H1 (cell line): ENCODE measurements at places on chromosomes 1 and 21. TPM values are rescaled to one million over a fixed set of nuclear protein-coding genes. Genes with fewer than 3 reads are reported as not detected.
A peak's percentile ranks its signal among the peaks of the same experiment; 100 is the strongest.

GRCh38 chr1:100073531-100073930 is 59.2 kb downstream of the SASS6 start:
- H3K27ac ChIP-seq, result no peak overlapping the region
- H3K4me3 ChIP-seq, result no peak overlapping the region
- H3K36me3 ChIP-seq, result peaks cover 23% of the 10 kb centered on the region
- no peaks in the 10 kb centered on the region for H3K27me3 ChIP-seq

The PLA2G4A gene
- total RNA-seq, result 1.4 and 1.8 TPM in 2 replicates

GRCh38 chr1:154749078-154749760 is 120.9 kb downstream of the KCNN3 start:
- H3K36me3 ChIP-seq, result no peaks in the 10 kb centered on the region; the same call in 1 of the 2 replicates
- H3K4me3 ChIP-seq, result no peak overlapping the region
- H3K27ac ChIP-seq, result no peak overlapping the region
- peaks cover 3% of the 10 kb centered on the region for H3K4me1 ChIP-seq
- DNase-seq, result no peak
- no peaks in the 10 kb centered on the region for H3K27me3 ChIP-seq

GRCh38 chr1:210260096-210260495 is 27.5 kb downstream of the SERTAD4 start:
- H3K36me3 ChIP-seq, result no peaks in the 10 kb centered on the region
- H3K27me3 ChIP-seq, result no peaks in the 10 kb centered on the region
- H3K4me1 ChIP-seq, result 0 out of 2 replicates have a peak, but pooled peaks cover 2% of the 10 kb centered on the region
- no peak overlapping the region for H3K27ac ChIP-seq
- no peak for DNase-seq

The C1orf141 gene
- not detected in 2 replicates for total RNA-seq

GRCh38 chr1:197394831-197395608 is 127.0 kb downstream of the CRB1 start:
- no peak overlapping the region for H3K4me3 ChIP-seq
- no peak overlapping the region for H3K27ac ChIP-seq
- H3K36me3 ChIP-seq, result no peaks in the 10 kb centered on the region
- H3K27me3 ChIP-seq, result no peaks in the 10 kb centered on the region
- H3K4me1 ChIP-seq, result no peaks in the 10 kb centered on the region
- DNase-seq, result no peak

- no peak overlapping the region for H3K4me3 ChIP-seq
- H3K4me1 ChIP-seq, result no peaks in the 10 kb centered on the region
- DNase-seq, result no peak
- no peaks in the 10 kb centered on the region for H3K27me3 ChIP-seq
These were observed 286.3 kb upstream of the SGIP1 start for GRCh38 chr1:66247415-66248208.

The IFNLR1 gene
- 9.2 and 10.1 TPM in 2 replicates for total RNA-seq

DNA sequence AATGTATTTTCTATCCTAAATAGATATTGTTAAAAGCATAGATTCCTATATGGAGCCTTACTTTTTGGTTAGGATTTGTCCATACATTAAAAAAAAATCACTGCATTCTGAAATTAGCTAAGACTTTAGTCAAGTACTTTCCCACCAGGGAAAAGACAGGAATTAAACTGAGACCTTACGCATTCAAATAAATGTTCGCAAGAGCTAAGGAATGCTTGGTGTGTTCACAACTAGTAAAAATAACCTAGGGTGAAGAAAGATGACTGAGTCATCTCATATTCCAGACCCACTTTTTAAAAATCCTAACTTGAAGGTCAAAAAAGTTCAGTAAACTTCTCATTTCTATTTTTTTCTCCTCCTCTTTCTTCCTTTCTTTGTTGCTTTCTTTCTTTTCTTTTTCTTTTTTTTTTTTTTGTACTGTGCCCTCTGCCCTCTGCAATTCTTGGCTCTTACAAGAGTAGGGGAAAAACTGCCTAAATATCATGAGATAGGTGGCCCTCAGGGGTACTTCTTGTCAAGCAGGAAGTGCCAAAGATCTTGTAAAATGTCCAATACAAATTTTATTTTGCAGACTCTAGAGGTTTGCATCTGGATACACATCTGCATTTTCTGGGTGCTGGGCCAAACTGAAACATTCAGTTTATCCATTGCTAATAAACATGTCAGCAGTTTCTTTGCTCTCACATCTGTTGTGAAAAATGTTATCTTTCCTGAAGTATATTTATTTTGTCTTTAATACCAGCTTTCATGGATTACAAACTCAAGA is 121.4 kb upstream of the GORAB start:
- H3K36me3 ChIP-seq, result no peaks in the 10 kb centered on the region
- no peak for DNase-seq
- no peak overlapping the region for H3K4me3 ChIP-seq
- H3K27ac ChIP-seq, result no peak overlapping the region
- no peaks in the 10 kb centered on the region for H3K27me3 ChIP-seq

DNA sequence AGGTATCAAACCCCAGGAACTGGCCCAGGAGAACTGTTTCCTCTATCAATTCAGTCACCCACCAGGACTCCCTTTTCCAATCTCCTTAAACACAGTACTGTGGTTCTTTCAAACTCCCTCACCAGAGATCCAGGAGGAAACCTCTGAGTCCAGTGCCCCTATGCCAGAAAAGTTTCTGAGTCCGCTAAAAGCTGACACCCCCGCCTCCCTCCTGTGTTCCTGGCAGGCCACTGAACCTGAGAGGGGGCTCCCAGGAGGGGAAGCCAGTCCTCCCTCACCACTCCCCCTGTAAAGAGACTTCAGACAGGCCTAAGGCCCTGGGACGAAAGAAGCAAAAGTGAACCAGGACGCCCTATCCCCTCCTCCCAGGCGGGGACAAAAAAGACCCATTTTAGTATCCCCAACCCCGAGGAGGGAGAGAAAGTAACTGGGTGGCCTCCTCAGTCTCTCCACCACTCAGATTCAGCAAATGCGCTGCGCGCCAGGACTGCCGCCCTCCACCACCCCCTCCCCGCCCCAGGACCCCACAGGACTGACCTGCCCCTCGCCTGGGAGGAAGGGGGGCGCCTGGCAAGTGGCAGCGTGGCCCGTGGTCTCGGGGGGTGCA is 624 bp downstream of the SLC41A1 start:
- peaks cover 7% of the 10 kb centered on the region; the same call in 1 of the 2 replicates for H3K36me3 ChIP-seq
- peak overlapping the region; percentile 94 for H3K4me3 ChIP-seq
- peaks cover 7% of the 10 kb centered on the region; the same call in 1 of the 2 replicates for H3K4me1 ChIP-seq
- peak overlapping the region; percentile 26; the same call in 1 of the 2 replicates for H3K27ac ChIP-seq
- DNase-seq, result no peak

The SLC37A1 gene
- 23.7 and 30.9 TPM in 2 replicates for total RNA-seq

DNA sequence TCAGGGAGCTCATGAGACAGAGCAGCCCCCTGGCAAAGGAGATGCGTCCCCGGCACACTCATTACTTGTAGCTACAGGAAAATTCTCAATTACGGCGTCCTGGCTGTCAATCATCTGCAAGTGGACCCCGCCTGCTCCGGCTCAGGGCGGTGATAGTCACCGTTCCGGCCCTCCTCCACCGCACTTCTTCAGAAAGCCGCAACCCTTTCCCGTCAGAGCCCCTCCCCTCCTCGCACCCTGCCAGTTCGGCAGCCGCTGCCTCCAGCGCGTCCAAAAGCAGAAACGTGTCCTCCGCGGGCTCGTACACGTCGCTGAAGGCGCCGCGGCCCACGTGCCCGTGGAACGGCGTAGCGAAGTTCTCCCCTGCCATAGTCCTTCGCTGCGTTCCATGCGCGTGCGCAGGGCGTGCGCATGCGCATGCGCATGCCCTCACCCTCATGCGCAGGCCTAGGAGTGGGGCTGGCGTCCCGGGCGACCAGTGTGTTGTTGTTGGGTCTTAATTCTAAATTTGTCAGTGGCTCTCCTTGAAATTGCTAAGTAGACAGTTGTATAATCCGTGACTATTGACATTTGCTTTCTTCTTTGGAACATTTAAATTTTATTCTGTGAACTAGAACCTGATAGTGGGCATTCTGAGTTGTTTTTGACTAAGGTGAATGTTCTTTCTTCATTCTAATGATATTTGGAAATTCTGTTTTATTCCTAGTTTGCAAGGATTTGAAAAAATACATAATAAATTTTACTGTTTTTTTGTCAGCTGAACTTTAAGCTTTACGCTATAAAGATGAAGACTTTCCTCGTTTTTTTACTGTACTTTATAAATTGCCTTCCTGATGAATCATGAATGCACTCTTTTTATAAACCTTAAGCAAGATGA is 107.5 kb downstream of the LTN1 start:
- H3K4me3 ChIP-seq, result peak overlapping the region; percentile 66
- DNase-seq, result peak; percentile 83
- no peaks in the 10 kb centered on the region; the same call in 1 of the 2 replicates for H3K27me3 ChIP-seq
- H3K27ac ChIP-seq, result peak overlapping the region; percentile 77
- peaks cover 10% of the 10 kb centered on the region for H3K36me3 ChIP-seq
- no peaks in the 10 kb centered on the region for H3K4me1 ChIP-seq
